ENCODE measurements at places on chromosomes 3 and 15.

DNA sequence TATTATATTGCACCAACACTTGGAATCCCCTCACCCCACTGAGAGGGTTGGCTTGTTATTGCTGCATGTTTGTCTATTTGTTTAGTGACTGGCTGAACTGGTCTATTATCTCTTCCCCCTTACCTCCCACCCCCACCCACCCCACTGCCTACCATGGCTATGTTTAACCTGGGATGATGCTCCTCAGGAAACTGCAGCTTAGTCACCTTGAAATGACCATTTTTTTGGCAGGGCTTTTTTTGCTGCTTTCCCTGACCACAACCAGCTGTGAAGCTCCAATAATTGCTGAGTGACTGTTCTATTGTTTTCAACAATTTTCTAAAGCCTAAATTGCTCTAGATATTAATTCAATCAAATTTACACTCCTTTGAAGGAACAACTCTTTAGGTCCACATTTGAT is 137.9 kb upstream of the CADM2 start:
- DNase-seq = no peak

- DNase-seq = no peak
Measured at GRCh38 chr3:130841357-130841756, 52.5 kb upstream of the ATP2C1 start.

- no peak for DNase-seq
Measured at GRCh38 chr3:14935592-14936345, 11.6 kb upstream of the NR2C2 start.

- DNase-seq = no peak
Measured at GRCh38 chr3:6622712-6623111, 238.2 kb upstream of the GRM7 start.

GRCh38 chr15:72369964-72370363 is 5.8 kb downstream of the HEXA start:
- no peak for DNase-seq

GRCh38 chr15:70596354-70597055 is 166.9 kb downstream of the UACA start:
- DNase-seq = no peak

- no peak for DNase-seq
Measured at GRCh38 chr15:61222010-61222409, 7.1 kb downstream of the RORA start.

DNA sequence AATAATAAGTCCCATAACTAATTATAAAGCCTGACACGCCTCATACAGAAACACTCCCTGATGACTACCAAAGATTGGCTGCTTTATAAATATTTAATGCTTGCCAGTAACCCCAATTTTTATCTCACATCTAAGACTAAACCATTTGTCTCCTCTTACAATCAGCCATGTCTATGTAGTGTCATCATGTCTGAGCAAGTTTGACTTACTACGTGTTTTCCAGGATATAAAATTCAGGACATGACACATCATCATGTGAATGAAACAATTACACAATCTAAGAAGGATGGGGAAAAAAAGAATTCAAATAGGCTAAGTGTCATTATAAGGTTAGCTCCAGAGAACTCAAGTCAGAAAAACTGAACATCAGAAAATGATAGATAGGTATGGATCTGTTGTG is 208.7 kb downstream of the MECOM start:
- no peak for DNase-seq

GRCh38 chr15:27087651-27088583 is 116.9 kb downstream of the GABRG3 start:
- no peak for DNase-seq

GRCh38 chr3:170307671-170308405 is 49.7 kb upstream of the SKIL start:
- DNase-seq = no peak

All from Karpas-422 (cell line).